ENCODE measurements at places on chromosomes 3 and 15.

GRCh38 chr15:52094811-52095584 is 17.6 kb downstream of the BCL2L10 start:
- no peak for DNase-seq

GRCh38 chr3:182969277-182969676 is 11.1 kb downstream of the DCUN1D1 start:
- peak; percentile 71 for DNase-seq

DNA sequence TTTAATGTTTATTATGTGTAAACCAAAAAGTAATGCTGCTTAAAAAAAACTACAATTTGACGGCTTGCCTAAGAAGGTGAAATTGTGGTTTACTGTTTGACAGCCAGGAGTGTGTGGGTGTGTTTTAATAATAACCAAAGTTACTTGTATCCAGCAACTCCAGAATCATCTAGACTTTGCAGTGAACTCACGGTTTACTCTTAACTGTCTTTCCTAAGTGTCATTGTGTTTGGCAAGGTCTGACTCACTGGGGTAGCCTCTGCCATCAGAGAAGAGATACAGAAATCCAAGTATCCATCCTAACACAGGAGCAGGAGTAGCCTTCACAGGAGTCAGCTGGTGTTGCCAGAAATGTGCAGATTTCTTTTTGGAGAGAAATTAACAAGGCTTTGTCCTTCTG is 151.1 kb downstream of the CTNNB1 start:
- DNase-seq: no peak

DNA sequence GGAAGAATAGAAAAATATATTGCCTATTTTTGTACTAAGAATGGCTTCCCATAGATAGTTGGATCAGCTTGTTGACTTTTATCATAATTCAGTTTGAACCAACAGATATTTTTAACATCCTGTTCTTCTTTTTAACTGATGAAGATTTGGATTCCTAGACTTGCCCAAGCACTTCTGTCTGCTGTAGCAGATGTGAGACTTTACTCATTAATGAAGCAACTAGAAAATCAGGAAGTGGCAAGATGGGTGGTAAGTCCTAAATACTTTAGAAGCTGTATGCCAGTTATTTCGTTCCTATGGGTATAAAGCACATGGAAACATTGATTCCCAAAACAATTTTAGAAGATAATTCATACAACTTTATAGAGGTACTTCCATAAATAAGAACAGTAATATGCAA is 8.4 kb downstream of the PIGB start:
- no peak for DNase-seq

- peak; percentile 72 for DNase-seq
These were observed 1037.2 kb downstream of the IGSF11 start for GRCh38 chr3:117997201-117998049.

DNA sequence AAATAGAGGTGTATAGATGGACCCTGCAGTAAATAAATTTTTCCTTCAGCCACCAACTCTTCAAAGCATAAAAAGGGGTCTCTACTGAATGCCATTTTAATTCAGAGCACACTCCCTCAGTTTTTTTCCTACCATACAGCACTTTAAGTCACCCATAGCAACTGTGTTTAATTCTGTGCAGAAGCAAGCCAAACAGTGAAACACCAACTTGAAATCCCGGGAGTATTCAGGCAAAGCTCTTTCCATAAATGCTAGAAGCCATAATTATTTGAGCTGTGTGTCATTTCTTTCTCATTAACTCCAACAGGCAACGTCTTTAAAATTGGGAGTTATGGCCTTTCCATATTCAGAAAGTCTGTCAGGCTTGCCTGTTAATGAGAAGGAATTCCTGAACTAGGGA is 562.1 kb downstream of the GRM7 start:
- DNase-seq: no peak

- peak; percentile 98 for DNase-seq
These were observed 170.9 kb downstream of the PLCL2 start for GRCh38 chr3:17055374-17056276.

DNA sequence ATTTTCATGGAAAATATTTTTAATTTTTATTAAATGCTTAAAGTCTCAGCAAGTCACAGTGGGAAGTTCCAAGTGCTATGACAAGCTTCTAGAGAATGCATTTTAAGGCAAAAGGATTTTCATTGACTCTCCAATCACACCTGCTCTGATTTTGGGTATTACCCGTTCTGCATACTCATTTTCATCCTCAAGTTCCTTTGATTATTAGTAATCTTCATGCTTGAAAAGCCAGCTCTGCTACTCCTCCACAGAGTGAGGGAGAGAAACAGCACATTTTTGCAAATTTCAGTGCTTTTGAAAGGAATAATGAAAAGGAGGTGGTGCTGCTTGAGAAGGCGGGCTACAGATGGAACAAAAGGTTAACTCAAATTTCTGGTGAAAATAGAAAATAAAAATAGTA is 450.7 kb downstream of the NSUN3 start:
- no peak for DNase-seq

GRCh38 chr3:65963787-65964677 is 74.7 kb downstream of the MAGI1 start:
- peak; percentile 95 for DNase-seq

DNA sequence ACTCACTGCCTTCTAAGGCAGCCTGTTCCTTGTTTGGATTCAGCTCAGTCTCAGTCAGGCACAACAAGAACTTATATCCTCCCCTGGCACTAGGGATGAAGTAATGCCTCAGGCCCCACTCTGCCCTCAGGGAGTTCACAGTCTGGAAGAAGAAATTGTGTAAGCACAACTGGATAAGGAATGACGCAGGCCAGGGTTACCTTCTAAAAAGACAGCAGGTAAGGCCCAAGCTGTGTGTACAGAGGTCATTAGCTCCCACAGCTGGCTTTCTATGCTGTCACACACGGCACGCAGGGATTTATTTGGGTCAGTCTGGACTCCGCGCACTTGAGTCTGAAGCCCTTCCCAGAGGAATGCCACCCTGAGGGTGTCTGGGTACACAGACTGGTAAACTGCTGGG is 82.9 kb downstream of the IQSEC1 start:
- DNase-seq: peak; percentile 30

Data from fibroblast of skin of back (primary cell).